ENCODE measurements at places on chromosomes 11 and 22.

GRCh38 chr11:98365190-98365589 lies 655.6 kb upstream of the CNTN5 start:
- DNase-seq = no peak

DNA sequence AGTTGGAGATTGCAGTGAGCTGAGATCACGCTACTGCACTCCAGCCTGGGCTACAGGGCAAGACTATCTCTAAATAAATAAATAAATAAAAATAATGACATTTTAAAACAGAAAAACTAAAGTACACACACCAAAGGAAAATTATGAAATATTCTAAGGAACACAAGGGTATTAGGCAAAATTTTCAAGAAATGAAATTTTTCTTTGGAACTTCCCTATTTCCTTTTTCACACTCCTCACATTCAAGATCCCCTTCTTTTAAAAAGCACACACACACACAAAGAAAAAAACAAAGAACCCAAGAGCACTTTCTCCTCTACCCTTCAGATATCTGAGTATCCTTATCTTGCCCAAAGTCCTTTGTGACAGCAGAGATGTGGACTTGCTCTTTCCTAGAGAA lies 92.8 kb downstream of the CCDC73 start:
- DNase-seq = no peak

- DNase-seq = no peak
These were observed 111.8 kb downstream of the MICAL2 start for GRCh38 chr11:12222055-12222792.

GRCh38 chr22:45640941-45641621 lies 30.6 kb upstream of the ATXN10 start:
- DNase-seq = no peak

GRCh38 chr11:78514922-78515502 lies 59.7 kb downstream of the NARS2 start:
- DNase-seq = no peak

GRCh38 chr11:1933416-1934334 lies 13.5 kb upstream of the MRPL23 start:
- no peak for DNase-seq

DNA sequence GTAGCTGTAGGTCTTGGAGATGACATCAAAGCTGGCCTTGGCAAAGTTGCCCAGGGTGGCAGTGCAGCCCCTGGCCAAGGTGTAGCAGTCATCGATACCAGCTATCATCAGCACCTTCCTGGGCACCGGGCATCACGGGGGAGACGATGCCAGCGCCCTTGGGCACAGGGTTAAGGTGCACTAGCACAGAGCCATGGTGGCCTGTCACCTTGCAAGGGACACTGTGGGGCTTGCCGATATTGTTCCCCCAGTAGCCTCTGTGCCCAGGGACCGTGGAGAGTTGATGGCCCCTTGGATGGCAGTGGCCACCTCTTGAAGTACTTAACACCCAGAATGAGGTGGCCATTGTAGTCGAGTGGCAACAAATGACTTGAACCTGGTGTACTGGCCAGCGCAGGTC lies 44.4 kb upstream of the FTH1 start:
- no peak for DNase-seq

DNA sequence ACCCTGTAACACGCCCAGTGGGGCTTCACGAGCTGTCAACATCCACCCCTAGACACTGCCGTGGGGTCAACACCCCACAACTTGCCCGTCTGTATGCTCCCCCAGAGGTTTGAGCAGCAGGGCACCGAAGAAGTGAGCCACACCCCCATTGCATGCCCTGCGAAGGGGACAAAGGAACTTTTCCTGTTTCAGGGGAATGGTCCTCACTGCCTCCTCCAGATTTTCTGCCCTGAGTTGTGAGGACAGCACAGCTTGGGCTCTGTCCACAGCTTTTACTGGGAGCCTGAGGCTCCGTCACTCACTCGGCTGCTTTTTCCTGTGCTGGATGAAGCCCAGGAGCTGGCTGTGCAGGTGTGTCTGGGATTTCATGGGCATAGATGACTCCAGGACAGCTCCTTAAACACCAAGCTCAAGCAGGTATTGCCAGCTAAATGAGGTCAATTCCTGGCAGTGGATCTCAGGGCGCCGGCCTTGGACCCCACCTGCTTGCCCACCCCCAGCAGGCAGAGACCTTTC lies 40.2 kb upstream of the CCDC188 start:
- no peak for DNase-seq

DNA sequence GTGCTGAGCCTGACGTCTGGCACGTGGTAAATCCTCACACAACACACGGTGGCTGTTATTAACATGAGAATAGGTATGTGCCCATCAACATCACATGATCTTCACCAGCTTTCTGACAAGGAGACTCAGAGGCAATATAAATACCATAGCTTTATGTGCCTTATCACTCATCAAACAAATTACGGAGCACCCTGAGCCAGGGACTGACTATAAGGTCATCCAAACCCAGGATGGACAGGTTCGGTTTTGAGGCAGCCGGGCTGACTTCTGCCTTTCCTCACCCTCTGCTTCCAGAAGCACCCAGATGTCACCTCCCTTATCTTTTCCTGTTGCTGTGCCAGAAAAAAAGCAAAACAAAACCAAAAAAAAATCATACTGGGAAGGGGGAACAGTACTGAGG lies 5.7 kb upstream of the PLAAT3 start:
- DNase-seq = no peak

- peak; percentile 45 for DNase-seq
These were observed 737 bp downstream of the PPP2R1B start for GRCh38 chr11:111765320-111765983.

DNA sequence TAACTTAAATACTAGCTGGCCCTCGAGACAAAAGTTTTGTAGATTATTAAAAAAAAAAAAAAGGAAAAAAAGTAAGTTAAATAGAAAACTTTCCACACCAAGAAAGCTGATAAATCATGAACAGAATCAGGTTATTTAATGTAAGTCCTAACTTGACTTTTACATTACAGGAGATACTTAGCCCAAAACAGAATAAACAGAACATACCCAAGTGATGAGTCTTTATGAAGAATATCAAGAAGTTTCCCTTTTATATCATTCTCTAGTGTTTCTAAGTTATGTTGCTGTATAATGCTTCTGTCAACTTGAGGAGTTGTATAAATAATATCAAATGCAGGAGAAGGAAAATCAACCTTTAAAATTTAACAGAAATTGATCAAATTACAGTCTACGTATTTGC lies 44.5 kb upstream of the RPS13 start:
- DNase-seq = no peak

DNA sequence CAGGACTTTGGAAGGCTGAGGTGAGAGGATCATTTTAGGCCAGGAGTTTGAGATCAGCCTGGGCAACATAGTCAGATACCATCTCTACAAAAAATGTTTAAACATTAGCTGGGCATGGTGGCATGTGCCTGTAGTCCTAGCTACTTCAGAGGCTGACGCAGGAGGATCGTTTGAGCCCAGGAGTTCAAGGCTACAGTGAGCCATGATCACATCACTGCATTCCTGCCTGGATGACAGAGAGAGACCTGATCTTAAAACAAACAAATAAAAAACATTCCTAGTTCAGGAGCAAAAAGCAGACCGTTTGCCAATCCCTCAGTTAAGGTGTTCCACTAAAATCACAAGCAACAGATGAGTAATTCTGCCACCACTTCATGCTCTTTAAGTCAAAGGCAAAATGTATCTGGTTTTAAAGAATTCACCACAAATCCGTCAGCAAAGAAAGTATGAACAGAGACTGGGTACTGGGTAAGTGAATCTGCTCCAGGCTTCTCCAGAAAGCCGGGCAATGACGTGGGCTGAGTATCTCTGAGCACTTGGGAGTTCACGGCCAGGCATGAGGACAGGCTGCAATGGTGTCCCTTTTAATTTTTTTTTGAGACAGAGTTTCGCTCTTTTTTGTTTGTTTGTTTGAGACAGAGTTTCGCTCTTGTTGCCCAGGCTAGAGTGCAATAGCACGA lies 19.5 kb downstream of the CLTCL1 start:
- no peak for DNase-seq

- DNase-seq = peak; percentile 35
These were observed 30.0 kb upstream of the POU2AF1 start for GRCh38 chr11:111408789-111409727.

- no peak for DNase-seq
These were observed 79.0 kb downstream of the ABTB2 start for GRCh38 chr11:34278693-34279297.

DNA sequence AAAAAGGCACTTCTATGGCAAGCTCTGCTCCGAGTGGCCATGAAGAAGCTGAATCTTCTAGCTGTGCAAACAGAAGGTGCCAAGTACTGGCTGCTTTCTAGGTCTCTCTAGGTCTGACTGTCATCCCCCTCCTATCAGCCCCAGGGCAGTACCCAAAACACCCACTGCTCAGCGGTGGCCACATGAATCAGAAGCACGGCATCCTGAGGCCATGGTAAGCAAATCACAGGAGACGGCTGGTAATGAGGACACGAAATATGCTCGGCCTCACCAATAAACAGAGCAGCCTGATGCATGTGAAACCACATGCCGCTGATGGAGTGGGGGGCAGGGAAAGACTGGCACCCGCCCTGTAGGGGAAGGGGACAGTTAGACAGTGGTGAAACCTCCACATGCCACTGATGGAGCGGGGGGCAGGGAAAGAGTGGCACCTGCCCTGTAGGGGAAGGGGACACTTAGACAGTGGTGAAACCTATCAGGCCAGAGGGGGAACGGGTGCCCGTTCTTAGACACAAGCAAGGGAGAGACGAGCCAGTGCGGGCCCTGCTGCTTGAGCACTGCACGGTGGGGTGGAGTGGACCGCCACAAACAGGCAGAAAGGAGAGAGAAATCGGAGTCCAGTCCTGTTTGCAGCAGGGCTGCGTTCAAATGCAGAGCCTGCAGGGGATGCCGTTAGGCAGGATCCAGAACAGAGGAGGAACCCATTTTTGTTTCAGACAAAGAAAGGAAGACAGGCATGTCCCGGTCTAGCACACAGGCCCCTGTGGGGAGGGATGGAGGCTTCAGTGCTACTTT lies 29.9 kb upstream of the MOB2 start:
- DNase-seq = no peak

- no peak for DNase-seq
These were observed 102.8 kb downstream of the STIM1 start for GRCh38 chr11:3958281-3958680.

DNA sequence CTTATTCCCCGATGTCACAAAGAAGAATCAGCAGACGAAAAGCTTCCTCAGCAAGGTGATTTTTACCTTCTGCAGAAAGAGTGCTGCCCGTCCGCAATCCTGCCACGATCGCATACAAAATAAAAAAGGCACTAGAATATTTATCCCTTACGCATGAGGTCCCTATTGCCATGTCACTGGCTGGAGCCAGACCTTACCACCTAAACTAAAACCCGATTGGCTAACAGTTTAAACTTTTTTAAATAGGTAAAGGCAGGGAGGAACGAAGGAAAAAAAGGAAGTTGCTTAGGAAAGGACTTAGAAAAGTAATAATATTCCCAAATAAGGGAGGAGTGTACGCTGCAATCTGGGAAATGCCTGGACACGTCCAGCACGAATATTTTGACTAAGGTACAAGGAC lies 21.2 kb upstream of the ALDH3B2 start:
- no peak for DNase-seq

- no peak for DNase-seq
These were observed 80.6 kb upstream of the SYT13 start for GRCh38 chr11:45366619-45367190.

GRCh38 chr11:111443640-111444039 lies 64.6 kb upstream of the POU2AF1 start:
- DNase-seq = peak; percentile 52

- peak; percentile 61 for DNase-seq
These were observed 15.9 kb downstream of the PTPN5 start for GRCh38 chr11:18775492-18776292.

- peak; percentile 65 for DNase-seq
These were observed 32.9 kb downstream of the LRRC32 start for GRCh38 chr11:76637491-76638269.

GRCh38 chr11:45646275-45646927 lies 19.0 kb downstream of the CHST1 start:
- no peak for DNase-seq

- DNase-seq = no peak
These were observed 27.3 kb upstream of the NXPE4 start for GRCh38 chr11:114622858-114623257.

DNA sequence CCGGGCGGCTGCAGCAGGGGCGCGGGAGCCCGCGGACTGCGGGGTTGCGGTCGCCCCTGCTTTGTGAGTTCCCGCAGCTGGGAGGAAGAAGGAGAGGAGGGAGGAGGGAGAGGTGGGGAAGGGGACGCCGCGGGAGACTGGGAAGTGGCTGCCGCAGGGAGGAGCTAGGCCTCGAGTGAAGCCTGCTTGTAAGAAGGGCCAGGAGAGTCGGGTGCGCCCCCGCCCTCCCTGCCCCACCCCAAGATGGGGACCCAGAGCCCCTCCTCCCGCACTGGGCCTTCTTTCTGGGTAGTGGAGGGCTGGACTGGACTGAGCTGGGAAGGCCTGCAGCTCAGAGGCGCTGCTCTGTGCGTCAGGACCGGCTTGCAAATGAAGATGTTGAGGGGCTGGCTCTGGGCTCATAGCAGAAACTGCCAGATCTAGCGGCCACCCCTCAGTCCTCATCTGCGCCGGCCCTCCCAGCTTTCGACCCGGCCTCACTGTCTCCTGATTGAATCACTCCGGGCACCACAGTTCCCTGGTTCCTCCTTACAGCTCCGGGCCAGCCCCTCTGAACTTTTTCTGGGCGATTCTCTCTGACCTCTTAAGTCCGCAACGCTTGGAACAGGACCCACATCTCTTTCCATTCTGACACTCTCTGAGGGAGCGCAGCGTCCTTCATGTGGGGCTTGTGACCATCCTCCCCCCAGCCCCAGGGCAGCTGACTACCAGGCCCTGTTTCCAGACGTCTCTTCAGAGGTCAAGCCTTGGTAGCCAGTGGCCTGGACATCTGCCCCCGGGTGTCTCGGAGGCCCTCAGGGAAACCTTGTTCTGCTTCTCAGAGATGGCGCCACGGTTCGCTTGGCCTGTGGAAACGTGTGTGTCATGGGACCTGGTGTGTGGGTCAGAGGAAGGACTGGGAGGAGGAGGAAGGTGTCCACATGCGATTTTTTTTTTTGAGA lies 21.9 kb downstream of the SERPINH1 start:
- DNase-seq = no peak

- no peak for DNase-seq
These were observed 6.6 kb upstream of the ARAP1 start for GRCh38 chr11:72758690-72759389.

GRCh38 chr11:115469361-115469760 lies 34.9 kb downstream of the CADM1 start:
- peak; percentile 75 for DNase-seq

DNA sequence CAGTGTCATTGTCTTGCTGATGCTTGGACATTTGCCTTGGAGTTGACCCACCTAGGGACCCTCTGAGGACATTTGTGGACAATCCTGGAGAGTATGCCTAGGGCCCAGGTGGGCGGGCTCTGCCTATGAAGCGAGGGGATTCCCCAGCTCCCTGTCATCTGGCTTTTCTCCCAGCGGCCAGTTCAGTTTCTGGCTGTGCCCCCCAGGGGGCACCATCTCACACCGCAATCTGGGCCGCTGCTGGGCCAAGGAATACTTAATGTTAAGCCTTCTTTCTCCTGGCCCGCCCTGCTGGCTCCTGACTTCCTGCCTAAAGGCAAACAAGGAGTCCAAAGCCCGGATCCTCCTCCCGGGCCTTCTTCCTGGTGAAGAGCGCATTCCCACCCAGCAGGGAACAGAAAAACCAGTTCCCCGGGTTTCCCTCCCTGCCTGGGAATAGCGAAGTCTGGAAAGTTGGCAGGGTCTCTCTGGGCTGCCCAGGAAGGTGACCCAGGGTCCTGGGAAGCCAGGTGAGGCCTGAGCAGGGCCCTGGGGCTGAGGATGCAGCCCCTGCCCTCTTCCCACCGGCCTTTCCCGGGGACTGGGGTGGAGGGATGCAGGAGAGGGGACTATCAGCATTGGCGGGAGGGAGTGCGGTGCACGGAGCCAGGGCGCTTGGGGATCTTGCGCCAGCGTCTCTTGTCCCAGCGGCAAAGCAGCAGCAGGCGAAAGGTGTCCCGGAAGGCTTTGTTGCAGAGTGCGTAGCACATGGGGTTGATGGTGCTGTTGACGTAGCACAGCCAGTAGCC lies 11.9 kb downstream of the CHRM1 start:
- peak; percentile 75 for DNase-seq

Measured in RPMI8226 (cell line).